ENCODE measurements at places on chromosomes 6 and 20.
A peak's percentile ranks its signal among the peaks of the same experiment; 100 is the strongest.

DNA sequence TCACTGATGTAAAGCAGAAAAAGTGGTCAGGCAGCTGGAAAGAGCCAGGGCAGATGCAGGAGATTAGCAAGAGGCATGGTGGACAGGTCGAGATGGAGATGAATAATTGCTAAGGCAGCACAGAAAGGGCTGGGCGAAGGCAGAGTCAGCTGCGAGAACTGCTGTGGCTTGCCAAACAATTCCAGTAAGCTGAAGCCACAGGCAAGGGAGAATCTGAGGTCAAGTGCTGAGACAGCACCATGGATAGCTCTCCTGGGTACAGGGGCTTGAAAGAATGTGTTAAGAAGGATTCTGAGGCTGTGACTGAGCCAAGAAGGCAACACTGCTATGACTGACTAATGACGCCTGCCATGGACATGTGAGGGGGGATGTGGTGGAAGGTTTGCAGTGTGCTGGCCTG is 220.8 kb upstream of the FOXA2 start:
- DNase-seq: peak; percentile 14

DNA sequence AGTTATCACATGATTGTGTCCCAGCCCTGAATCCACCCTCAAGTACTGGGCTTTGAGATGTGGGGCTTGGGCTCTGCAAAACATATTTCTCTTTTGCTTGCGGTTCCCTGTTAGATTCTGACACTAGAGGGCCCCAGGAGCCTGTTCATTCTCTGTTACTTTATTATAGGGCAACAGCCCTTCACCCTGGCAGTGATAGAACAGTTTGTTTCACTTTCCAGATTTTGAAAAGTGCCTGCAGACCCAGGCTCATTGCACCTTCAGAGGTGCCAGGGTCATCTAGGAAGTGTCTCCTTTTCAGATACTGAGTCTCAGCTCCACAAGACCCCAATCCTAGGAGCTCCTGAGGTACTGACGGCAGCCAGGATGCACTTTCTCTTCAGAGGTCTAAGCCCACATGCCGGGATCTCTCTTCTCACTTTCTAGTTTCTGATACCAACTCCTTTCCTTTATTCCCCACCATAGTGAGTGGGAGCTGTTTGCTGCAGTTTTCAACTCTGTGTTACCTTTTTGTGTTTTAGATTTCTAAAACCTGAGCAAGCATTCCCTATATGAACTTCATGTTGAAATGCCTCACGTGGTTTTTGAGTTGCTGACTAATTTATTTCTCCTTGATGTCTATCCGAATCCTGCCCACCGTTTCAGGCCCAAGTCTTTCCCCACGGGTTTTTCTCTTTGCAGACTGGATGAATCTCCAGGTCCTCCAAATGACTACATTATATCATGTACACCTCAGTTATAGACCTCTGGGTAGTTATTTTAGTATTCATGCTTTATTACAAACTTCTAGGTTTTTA is 10.9 kb downstream of the ABT1 start:
- peak; percentile 58 for DNase-seq

DNA sequence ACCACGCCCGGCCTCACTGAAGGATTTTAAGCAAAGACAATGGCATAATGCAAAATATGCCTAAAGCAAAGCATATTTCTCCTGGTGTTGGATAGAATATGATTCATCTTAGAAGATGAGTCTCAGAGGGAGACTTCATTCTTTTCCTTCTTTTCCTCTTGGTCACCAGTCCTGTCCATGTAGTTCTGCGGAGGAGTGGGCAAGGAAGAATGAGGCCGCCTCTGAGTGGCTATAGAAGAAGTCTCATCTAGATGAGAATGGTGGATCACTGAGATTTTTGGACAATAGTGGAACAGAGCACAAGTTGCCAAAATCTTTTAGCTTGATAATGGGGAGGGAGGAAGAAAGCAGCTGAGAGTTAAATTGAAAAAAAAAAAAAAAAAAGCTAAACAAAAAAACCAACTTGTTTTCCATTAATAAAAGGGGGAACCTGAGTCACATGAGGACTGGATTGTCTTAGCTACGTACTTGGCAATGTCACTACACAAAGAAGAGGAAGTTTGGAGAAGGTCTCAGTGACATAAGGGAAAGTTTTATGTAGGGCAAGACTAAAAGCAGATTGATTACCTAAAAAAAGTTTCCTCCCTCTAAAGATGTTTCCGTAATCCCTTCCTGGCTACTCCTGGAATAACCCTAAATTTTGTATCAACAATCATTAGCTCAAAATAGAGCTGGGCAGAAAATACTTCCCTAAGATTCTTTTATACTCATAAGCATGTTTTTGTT is 6.0 kb downstream of the CD83 start:
- DNase-seq: peak; percentile 78

GRCh38 chr6:166862978-166863530 is 93.3 kb downstream of the RNASET2 start:
- DNase-seq: no peak

DNA sequence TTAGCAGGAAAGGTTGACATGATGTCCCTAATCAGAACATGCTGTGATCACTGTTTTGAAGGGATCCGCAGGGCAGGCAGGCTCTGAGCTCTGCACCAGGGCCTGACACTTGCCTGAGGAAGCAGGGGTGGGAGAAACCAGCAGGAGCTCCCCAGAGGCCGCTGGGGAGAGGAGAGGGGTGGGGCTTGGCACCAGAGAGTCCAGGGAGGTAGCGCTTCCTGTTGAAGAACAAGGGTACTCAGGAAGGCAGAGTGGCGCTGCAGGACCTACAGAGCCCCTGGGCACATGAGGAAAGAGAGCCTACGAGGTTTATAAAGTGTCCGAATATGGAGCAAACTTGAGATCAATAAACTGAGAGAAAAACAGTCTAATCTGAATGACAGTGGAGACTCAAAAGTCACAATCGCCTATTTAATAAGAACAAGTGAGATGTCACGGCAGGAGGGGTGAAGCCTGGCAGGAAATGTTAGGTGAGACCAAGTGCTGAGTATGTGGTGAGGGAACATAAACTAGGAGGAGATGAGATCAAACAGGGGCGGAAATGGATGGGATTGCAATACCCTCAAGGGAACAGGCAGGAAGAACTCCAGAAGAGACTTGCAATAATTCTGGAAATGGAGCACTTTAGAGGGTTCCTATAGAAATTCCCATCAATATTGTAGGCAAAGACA is 5.8 kb upstream of the TBXT start:
- peak; percentile 39 for DNase-seq

- DNase-seq: peak; percentile 10
Observed at GRCh38 chr20:52619101-52619500, 353.1 kb upstream of the TSHZ2 start.

DNA sequence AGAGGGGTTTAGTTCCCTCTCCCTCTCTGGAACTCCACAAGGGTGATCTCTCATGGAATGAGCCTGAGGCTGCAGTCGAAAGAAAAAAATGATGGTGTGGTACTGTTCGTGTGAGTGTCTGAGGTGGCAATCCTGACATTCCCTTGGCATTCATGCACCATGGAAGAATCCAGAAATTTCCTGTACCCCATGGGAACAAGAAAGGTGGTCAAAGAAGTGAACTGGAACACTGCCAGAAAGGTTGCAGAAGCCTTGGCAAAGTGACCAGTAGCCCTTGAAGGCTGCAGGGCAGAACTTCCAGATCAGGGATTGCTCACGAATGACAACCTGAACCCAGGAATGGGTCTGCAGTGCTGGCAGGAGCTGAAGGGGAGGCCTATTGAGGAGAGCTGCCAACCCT is 394.7 kb downstream of the CD83 start:
- no peak for DNase-seq

DNA sequence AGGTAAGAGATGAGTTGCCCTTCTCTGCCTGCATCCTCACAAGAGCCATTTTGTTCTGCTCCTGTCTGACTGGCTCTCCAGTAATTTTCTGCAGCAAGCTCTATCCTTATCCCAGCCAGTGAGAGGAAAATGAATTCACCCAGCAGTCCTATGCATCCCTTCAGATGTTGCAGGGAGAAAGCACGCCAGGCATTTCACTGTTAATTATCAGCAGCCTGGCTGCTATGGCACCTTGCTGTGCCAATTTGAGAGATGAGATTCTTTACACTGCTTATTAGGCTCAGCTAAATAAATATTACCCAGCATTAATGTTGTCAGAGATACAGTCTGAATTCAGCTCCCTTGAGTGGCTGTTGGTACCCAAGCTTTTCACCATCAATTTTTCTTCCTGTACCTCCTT is 61.1 kb upstream of the SNAP25 start:
- no peak for DNase-seq

- DNase-seq: peak; percentile 76
Observed at GRCh38 chr6:90078513-90079289, 184.4 kb downstream of the GJA10 start.

DNA sequence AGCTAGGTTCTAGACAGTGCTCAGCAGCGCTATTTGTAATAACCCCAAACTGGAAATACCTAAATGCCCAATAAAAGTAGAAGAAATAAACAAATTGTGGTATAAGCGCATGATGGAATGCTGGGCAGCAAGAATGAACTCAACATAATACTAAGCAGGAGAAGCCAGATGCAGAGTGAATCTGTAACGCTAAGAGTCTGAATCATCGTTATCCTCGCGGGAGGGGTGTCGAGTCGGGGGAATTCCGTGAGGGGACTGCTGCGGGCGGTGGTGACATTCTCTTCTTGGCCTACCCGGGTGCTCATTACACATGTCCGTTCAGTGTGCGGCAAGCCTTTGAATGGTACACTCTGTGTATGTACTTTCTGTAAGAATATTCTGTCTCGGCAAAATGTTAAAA is 83.7 kb downstream of the SULF2 start:
- no peak for DNase-seq

- no peak for DNase-seq
Observed at GRCh38 chr6:43973357-43973756, 153.9 kb downstream of the MRPL14 start.

DNA sequence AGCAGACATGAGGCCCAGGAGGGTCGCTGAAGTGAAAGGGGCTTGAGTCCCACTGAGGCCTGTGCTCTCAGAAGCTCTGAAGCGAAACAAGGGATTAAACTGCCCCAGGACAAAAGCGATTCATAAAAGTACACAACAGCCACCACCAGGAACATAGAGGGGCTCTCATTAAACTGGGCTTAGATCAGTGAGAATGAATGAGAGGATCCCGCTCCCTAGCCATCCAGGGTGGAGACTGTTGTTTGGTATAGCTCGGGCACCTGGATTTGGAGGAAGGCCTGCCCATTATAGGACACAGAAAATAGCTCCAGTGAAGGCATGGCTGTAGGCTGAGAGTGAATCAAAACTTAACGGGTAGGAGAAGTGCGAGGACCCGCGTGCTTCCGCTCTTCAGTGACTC is 91.6 kb upstream of the TAB2 start:
- no peak for DNase-seq

- peak; percentile 56 for DNase-seq
Observed at GRCh38 chr20:50048420-50049166, 64.4 kb downstream of the UBE2V1 start.

DNA sequence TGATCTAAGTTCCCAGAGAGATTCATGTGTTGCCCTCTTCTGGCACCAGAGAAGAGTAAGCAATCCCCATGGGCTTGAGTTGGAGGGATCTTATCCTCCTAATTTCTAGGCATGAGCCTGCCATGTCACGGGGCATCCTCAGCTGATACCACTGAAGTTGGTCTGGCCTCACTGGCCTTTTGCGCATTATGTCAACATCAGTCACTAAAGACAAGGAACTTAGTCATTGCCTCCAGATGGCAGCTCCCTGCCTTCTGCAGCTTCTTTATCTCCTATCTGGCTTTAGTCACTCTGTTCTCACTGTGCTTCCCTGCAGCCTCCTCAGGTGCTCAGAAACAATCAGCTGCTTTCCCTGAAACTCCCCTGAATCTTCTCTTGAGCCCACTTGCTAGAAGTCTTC is 312.2 kb downstream of the ADGRG6 start:
- no peak for DNase-seq

DNA sequence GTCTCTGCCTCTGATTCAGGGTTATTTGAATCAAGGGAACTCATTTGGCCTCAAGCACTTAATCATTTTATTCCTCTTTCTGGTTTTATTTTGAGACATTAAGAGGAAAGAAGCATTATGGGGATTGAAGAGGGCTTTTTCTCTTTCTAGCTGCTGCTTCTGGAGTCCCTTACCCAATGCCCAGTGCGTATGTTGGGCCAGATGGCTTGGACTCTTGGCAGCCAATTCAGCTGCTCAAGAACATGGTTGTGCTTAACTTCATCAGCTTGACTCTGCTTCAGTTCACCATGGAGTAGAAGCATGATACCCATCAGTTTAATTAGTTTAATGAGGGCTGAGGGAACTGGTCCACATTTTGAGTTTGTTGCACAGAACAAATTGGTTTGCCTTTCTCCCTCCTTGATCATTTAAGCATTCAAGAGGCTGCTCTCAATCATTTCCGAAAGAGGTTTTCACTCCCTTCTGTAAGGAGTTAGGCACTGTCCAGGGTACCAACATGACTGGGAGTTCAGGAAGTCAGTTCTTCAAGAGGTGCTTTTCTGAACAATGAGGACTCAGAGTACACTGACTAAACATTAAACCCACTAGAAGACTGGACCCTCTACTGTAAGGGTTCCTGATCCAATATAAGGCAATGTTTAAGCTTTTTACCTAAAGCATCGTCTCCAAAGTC is 14.6 kb downstream of the PDYN start:
- no peak for DNase-seq

DNA sequence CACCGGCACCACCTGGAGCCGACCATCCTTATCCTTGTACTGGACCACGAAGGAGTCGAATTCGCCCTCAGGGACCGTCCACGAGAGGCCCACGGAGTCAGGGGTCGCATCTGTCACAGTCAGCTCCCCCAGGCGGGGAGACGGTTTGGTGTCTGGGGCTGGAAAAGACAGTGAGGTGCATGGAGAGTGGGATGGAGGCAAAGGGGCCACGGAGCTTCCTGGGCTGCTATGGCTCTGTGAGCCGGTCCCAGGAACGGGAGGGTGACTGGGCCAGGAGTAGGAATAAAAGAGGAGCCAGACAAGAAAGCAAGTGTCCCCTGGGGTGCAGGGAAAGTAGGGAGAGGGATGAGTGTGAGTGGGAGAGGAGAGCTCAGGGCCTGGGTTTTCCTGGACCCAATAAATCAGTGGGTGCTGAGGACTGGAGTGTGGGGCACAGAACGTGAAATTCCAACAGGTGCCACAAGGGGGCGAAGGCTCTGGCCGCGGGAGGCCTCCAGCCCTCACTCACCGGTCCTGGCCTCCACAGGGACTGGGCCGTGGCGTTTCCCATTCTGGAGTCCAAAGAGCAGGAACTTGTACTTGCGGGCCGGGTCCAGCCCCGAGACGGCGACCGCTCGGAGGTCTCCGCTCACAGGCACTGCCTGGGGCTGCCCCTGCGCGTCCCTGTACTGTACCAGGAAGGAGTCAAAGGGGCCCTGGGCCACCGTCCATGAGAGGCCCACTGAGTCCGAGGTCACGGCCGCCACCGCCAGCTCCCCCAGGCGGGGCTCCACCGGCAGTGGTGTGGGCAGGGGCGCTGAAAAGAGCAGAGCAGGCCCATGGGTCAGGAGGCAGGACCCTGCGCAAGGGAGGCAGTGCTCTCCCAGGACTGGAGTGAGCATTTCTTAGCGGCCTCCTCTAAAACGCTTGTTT is 9.9 kb downstream of the CYP21A2 start:
- DNase-seq: no peak

DNA sequence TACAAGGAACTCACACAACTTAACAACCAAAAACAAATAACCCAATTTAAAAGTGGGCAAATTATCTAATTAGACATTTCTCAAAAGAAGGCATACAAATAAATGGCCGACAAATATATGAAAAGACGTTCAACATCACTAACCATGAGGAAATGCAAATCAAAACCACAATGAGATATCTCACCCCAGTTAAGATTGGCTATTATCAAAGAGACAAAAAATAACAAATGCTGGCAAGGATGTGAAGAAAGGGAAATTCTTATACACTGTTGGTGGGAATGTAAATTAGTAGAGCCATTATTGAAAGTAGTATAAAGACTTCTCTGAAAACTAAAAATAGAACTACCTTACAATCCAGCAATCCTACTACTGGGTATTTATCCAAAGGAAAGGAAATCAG is 96.7 kb upstream of the SIRPG start:
- no peak for DNase-seq

GRCh38 chr20:6160736-6161135 is 37.9 kb upstream of the FERMT1 start:
- DNase-seq: no peak
